ENCODE measurements at places on chromosomes 7 and 10. TPM values are rescaled to one million over a fixed set of nuclear protein-coding genes. Genes with fewer than 3 reads are reported as not detected.
A peak's percentile ranks its signal among the peaks of the same experiment; 100 is the strongest.

Gene ASZ1
- not detected for polyA plus RNA-seq

Gene ATE1
- polyA plus RNA-seq: 6.9 TPM

Gene ATP6V0A4
- polyA plus RNA-seq: not detected

Gene NOD1
- 4.2 TPM for polyA plus RNA-seq

Gene LRRC17
- polyA plus RNA-seq: 11.3 TPM

Gene AKR1C1
- 110 TPM for polyA plus RNA-seq

Gene MKI67
- 2.3 TPM for polyA plus RNA-seq

Gene CYP26C1
- not detected for polyA plus RNA-seq

Gene TDRD1
- polyA plus RNA-seq: 0.06 TPM

Gene CALML3
- 0.46 TPM for polyA plus RNA-seq

Gene BMPER
- 1.9 TPM for polyA plus RNA-seq

Gene HOXA3
- polyA plus RNA-seq: 4.8 TPM

Gene MRPS24
- polyA plus RNA-seq: 159 TPM

Gene OR9A2
- polyA plus RNA-seq: not detected

- H3K36me3 ChIP-seq: no peaks in the 10 kb centered on the region
- peaks cover 15% of the 10 kb centered on the region for H3K4me1 ChIP-seq
- peaks cover 31% of the 10 kb centered on the region for H3K27me3 ChIP-seq
- H3K4me3 ChIP-seq: peak overlapping the region; percentile 46
These were observed 21.9 kb upstream of the KCNK18 start for GRCh38 chr10:117175215-117175900.

DNA sequence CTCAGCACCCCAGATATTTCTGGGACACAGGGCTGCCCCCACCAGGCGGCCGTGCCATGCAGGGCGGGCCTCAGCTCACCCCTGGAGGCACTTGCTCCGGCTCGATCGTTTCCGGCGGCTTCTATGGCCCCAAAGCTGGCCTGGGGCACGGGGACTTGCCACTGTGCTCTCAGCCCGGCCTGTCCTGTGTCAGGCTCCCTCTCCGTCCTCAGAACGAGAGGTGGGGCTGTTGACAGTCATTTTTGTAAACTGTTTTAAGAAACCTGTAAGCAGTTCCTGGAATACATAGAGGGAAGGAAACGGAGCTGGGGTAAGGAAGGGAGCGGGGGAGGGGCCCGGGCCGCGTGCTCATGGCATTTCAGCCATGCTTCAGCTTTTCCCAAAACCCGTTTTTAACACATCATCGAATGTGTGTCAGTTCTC, 30.7 kb upstream of the PRKAR1B start:
- H3K27ac ChIP-seq: peak overlapping the region; percentile 74
- H3K27me3 ChIP-seq: no peaks in the 10 kb centered on the region
- peaks cover 93% of the 10 kb centered on the region for H3K36me3 ChIP-seq
- no peak overlapping the region for H3K4me3 ChIP-seq

DNA sequence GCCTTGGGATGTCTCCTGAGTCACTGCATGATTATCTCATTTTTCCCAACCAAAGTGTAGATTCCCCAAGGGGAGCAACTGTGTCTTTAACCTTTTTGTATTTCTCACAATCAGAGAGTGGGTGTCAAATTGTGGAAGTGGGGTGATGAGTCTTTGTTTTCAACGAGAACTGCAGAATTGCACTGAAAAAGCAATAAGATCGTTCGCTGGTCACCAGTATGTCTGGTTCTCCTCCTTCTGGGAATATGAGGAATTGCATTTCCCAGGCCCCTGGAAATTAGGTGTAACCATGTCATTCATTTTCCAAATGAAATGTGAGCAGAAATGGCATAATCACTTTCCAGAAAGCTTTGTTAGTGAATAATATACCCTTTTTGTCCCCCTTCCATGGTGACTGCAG, 326.9 kb downstream of the GPAM start:
- no peak overlapping the region for H3K4me3 ChIP-seq
- H3K36me3 ChIP-seq: no peaks in the 10 kb centered on the region
- DNase-seq: no peak
- no peaks in the 10 kb centered on the region for H3K27me3 ChIP-seq

GRCh38 chr7:14020339-14020900, 31.0 kb upstream of the ETV1 start:
- H3K27me3 ChIP-seq: no peaks in the 10 kb centered on the region
- no peaks in the 10 kb centered on the region for H3K4me1 ChIP-seq
- H3K27ac ChIP-seq: no peak overlapping the region
- H3K36me3 ChIP-seq: no peaks in the 10 kb centered on the region
- DNase-seq: no peak
- no peak overlapping the region for H3K4me3 ChIP-seq

DNA sequence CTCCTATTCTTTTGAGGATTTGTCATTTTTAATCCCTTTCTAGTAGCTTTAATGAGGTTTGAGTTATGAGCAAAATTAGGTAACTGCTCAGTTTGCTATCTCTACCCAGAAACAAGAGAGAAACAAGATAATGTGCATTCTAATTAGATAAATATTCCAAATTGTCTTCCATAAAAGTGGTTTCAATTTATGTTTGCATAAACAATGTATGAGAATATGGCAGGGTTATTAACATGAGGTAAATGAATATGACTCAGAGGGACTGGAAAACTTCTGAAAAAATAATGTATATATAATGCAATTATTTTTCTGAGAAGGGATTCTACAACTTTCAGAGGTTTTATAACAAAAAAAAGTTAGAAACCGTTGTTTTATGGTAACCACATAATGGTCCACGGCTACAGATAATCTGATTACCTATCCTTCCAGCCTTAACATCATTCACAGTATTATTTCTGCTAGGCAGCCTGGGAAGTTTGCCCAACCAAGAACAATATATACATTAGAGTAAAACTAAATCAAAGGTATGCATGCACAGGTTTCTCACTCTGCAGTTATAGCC, 101.2 kb downstream of the CRPPA start:
- no peak overlapping the region for H3K27ac ChIP-seq
- H3K27me3 ChIP-seq: no peaks in the 10 kb centered on the region
- H3K36me3 ChIP-seq: no peaks in the 10 kb centered on the region
- DNase-seq: no peak

- H3K4me3 ChIP-seq: no peak overlapping the region
- H3K27me3 ChIP-seq: no peaks in the 10 kb centered on the region
- H3K4me1 ChIP-seq: no peaks in the 10 kb centered on the region
- peaks cover 41% of the 10 kb centered on the region for H3K36me3 ChIP-seq
- no peak overlapping the region for H3K27ac ChIP-seq
These were observed 33.7 kb downstream of the RAB11FIP2 start for GRCh38 chr10:118012952-118013525.

DNA sequence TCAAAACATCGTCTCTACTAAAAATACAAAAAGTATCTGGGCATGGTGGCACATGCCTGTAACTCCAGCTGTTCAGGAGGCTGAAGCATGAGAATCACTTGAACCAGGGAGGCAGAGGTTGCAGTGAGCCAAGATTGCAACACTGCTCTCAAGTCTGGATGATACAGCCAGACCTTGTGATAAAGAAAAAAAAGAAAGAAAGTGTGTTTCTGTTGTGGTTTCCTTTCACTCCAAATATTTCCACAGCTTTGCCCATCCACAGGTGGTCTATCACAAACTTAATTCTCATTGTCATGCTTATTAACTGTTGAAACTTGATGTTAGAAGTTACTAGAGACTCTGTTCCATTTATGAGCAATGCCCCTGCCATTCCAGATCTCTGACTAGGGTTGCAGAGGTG, 316.0 kb upstream of the SEMA3C start:
- H3K27ac ChIP-seq: no peak overlapping the region
- DNase-seq: no peak
- no peaks in the 10 kb centered on the region for H3K36me3 ChIP-seq
- H3K4me3 ChIP-seq: no peak overlapping the region
- no peaks in the 10 kb centered on the region for H3K4me1 ChIP-seq

DNA sequence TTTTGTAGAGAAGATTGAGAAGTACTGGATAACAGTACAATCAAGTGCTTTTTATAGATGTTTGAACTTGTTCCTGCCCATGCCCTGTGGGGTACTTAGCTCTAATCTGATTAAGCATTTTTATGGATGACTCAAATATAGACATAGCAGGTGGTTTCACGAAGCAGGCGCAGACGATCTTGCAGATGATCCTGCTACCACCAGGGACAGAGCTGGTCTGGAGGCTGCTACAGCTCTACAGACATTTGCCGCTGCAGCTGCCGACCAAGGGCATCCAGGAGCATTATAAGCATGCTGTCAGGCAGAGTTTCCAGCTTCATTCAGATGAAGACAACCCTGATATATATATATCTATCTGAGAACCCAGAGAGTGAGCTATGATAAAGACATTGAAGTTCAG, 650.4 kb downstream of the NXPH1 start:
- no peaks in the 10 kb centered on the region for H3K4me1 ChIP-seq
- no peak overlapping the region for H3K4me3 ChIP-seq
- no peak for DNase-seq
- H3K27me3 ChIP-seq: no peaks in the 10 kb centered on the region
- no peak overlapping the region for H3K27ac ChIP-seq

GRCh38 chr10:22894714-22895113, 33.1 kb upstream of the ARMC3 start:
- no peak overlapping the region for H3K4me3 ChIP-seq
- H3K4me1 ChIP-seq: no peaks in the 10 kb centered on the region
- no peaks in the 10 kb centered on the region for H3K36me3 ChIP-seq
- DNase-seq: peak; percentile 14

DNA sequence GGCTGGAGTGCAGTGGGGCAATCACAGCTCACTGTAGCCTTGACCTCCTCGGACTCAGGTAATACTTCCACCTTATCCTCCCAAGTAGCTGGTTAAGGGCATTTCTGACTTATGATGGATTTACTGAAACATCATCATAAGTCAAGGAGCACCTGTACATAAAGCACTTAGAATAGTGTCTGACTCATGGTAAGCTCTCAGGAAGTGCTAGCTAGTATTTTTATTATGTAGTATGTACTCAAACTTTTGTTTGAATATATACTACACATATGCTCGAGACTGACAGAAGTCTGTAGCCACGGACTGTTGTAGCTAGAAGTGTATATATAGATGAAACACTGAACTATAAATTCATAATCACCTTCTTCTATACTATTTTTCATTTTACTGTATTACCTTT, 107.5 kb upstream of the DNAJB12 start:
- no peaks in the 10 kb centered on the region for H3K36me3 ChIP-seq
- DNase-seq: no peak
- H3K4me3 ChIP-seq: no peak overlapping the region
- no peak overlapping the region for H3K27ac ChIP-seq
- no peaks in the 10 kb centered on the region for H3K27me3 ChIP-seq

GRCh38 chr7:82247814-82248433, 195.7 kb downstream of the CACNA2D1 start:
- H3K36me3 ChIP-seq: no peaks in the 10 kb centered on the region
- no peak for DNase-seq
- H3K4me3 ChIP-seq: no peak overlapping the region

Data from stomach (tissue), 19 donors.